ENCODE measurements at places on chromosomes 2 and 18.

- no peak for DNase-seq
Observed at GRCh38 chr2:42183775-42184174, 14.6 kb downstream of the EML4 start.

GRCh38 chr2:7726989-7727388, 809.8 kb downstream of the RNF144A start:
- no peak for DNase-seq

- DNase-seq = no peak
Observed at GRCh38 chr2:2762913-2763312, 431.8 kb upstream of the MYT1L start.

DNA sequence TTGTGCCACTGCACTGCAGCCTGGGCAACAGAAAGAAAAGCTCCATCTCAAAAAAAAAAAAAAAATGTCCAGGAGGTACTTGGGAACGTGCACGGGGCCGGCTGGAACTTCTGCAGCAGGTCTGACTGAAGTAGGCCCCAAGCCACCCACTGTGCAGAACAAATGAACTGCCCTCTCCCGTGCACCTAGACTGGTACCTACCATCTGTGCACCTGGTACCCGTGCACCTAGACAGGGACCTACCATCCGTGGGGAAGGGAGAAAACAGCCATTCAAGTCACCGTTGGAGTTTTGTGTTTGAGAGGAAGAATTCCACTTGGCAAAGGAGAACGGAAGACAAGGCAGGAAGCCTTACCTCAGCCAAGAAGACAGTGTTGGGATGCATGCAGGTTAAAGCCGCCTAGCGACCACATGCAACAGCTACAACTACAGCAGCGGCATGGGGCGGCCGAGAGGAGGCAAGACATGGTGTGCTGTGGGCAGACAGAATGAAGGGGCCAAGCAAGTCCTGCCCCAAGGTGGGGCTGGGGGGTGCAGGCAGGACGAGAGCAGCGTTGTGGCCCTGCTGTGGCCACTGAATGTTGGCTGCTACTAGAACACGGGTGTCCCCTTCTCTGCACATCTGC, 16.1 kb downstream of the ST3GAL5 start:
- no peak for DNase-seq

GRCh38 chr2:239763433-239764097, 261.6 kb downstream of the NDUFA10 start:
- DNase-seq = no peak

DNA sequence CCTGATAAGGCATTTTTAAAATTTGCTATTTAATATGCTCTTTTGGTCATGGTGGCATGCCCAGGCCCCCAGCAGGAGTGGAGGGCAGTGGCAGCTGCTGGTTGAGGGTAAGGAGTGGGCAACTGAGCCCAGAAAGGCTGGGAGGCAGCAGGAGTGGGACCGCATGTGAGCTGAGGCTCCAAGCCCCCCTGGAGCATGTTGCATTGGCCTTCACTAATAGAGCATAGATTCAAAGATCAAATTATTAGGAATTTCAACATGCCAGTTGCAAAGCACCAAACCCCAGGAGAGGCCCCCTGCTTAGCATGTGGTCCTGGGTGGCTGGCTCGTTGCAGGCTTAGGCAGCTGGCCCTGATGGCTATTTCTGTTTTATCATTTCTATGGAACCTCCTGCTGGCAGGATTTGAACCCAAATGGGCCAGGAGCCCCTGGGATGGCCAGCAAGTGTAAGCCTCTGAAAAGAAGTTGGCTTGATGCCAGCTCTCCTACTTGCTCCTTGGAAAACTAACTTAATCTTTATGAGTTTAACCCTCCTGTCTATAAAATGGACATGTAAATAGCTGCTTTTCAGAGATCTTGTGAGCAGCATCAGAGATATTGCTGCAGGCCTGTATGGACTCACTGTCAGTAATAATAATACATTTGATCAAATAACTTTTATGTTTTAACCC, 42.1 kb upstream of the TMEM131 start:
- no peak for DNase-seq

DNA sequence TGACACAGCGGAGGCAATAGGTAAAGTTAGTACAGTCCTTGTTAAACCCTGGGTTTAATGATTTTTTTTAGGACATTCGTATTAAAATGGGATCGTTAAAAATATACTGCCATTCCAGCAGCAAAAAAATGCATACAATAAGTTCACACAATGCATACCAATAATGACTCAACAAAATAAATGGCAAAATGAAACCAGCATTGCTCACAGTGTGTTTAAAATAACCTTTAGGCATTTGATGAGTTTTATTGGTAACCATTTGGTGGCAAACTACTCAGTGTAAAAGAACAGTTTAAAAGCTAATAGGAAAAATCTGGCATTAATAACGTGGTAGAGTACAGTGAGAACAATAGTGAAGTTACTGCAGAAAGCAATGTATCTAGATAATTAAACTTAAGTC, 539.0 kb upstream of the PIK3C3 start:
- DNase-seq = no peak

DNA sequence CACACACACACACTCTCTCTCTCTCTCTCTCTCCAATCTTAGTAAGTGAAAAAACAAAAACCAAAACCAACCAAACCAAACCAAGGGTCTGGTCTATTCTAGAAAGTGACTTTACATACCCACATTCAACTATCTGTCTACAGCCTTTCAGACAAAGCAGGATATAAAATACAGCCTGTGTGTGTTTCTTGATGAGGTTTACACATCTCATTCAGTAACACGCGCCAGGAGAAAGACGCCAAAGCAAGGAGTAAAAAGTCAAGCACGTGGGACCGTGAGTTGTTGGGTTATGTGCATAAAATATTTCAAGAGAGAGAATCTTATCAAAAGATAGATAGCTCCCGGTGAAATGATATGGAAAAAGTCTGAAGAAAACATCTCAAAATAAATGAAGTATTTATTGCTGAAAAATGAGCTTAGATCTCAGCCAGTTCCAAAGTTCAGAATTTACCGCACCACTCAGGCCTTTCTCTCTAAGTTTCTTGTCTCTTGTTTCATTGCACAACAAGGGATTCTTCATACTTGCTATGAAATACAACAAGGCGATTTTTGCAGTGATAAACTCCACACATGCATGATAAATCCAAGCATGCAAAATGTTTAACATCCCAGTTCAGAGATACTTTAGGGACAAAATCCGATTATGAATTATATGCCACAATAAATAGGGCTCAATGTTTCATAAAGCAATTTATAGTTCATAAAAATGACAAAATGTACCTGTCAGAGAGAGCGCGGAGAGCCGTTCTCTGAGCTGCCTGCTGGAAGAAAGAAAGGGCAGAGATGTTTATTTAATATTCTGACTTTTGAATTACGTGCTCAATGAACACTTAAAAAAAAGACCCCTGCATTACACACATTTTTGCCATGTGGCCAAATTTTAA, 159.3 kb upstream of the REV1 start:
- no peak for DNase-seq

GRCh38 chr2:202290316-202290715, 24.8 kb downstream of the NOP58 start:
- DNase-seq = no peak

Data from omental fat pad (tissue), 4 donors.